ENCODE measurements at places on chromosomes 5 and 9.

- no peak for DNase-seq
Measured at GRCh38 chr5:132072528-132072927, 1.1 kb upstream of the CSF2 start.

GRCh38 chr9:136679431-136679941 lies 7.8 kb downstream of the AGPAT2 start:
- no peak for DNase-seq

- DNase-seq = no peak
Measured at GRCh38 chr5:140253985-140254384, 48.9 kb downstream of the PFDN1 start.

GRCh38 chr5:174708476-174709207 lies 15.7 kb upstream of the MSX2 start:
- DNase-seq = no peak

- no peak for DNase-seq
Measured at GRCh38 chr9:79824265-79824664, 252.5 kb downstream of the TLE4 start.

GRCh38 chr5:135186662-135187522 lies 152.9 kb upstream of the PITX1 start:
- DNase-seq = no peak

GRCh38 chr5:110354915-110355644 lies 371.4 kb downstream of the TMEM232 start:
- DNase-seq = peak; percentile 16

DNA sequence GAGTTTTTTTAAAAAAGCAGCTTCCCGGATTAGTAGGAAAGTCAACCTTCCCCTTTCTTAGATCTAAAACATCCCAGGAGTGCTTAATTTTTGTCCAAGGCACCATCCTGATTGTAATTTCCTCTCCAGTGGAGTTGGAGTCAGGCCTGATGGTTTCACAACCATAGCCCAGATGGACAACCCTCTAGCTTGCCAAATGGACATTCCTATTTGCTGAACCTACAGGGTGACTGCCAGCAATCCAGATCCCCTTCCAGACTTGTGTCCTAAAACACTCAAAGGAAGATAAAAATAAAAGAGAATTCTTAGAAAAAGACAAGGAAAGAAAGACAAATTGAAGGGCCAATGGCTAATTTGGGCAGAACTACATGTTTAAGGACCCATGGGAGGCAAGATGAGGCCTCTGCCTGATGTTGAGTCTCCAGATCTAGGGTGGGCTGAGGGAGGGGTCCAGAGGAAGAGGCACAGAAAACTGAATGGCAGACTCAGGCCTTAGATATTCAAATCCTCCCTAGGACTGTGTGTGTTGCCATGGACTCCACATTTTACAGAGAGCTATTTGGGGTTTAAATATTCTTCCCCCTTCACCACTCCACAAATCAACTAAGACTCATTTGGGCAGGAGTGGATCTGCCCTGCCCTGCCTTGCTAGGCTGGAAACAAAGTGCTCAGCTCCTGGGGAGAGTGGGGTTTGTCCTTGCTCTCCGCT lies 38.5 kb upstream of the SLC44A1 start:
- DNase-seq = no peak

DNA sequence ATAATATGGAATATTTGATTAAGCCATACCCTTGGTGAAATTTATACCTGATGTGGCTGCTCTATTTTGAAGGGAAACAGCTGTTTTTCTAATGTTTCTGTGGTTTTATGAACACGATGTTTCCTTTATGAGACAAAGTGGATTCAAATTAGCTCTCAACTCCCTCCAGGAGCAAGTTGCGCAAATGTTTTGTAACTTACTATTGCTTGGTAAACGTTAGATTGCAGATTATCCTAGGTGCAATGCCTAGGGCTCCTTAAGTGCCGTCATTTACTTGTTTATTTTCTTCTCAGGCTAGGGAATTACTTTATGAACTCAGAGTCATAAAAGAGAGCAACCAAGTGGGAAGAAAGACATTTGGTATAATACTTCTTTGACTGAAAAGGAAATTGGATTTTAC lies 763.1 kb downstream of the TAF11L14 start:
- DNase-seq = no peak

DNA sequence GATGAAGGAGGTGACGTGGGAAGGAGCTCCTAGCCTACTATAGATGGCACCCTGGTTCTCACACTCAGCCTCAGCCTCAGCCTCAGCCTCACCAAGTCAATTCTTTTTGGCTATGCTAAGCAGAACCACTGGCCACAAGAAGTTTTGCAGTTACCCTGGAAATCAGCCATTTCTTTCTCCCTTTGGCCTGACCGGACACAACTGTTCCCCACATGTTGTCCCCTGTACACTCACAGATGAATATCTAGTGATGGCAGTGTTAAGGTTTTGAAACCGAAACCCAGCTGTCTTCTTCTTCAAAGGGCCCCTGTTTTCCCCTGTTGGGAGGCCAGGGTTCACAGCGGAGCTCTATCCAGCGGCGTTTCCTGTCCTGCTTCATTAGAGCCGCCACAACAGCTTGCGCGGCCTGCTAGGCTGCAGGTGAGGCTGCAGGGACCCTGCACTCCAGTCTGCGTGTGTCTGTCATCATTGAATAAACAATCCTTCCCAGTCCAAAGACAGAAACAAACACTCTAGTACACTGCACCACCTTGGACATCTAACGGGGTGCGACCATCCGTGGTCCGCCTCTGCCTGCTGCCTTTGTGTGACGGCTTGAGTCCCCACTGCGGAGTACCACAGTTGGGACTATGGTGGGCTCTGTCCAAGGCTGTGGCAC lies 250.5 kb downstream of the DENND1A start:
- peak; percentile 63 for DNase-seq

- DNase-seq = no peak
Measured at GRCh38 chr9:6229619-6230018, 14.0 kb downstream of the IL33 start.

GRCh38 chr5:52560366-52560765 lies 227.3 kb upstream of the ITGA1 start:
- peak; percentile 44 for DNase-seq

DNA sequence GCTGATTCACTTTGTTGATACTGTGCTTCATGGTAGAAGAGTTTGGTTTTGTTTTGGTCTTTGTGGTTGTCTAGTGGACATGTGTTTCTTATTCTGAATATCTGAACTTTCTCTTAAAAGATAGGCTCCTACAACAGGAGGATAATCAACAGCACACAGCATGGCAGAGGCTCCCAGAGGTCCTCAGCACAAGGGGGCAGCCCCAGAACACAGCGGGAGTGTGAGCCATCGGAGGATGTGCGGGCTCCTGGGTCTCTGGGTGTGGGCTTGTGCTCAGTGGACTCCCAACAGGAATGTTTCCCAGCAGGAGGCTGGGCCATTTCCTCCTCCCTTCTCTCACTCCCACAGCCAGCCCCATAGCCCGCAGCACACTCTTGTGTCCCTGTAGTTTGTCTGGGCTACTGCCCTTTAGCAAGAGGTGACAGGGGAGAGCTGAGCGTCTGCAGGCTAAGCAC lies 164.3 kb upstream of the OTULINL start:
- peak; percentile 42 for DNase-seq

GRCh38 chr5:127812570-127812969 lies 109.4 kb downstream of the CCDC192 start:
- DNase-seq = no peak

DNA sequence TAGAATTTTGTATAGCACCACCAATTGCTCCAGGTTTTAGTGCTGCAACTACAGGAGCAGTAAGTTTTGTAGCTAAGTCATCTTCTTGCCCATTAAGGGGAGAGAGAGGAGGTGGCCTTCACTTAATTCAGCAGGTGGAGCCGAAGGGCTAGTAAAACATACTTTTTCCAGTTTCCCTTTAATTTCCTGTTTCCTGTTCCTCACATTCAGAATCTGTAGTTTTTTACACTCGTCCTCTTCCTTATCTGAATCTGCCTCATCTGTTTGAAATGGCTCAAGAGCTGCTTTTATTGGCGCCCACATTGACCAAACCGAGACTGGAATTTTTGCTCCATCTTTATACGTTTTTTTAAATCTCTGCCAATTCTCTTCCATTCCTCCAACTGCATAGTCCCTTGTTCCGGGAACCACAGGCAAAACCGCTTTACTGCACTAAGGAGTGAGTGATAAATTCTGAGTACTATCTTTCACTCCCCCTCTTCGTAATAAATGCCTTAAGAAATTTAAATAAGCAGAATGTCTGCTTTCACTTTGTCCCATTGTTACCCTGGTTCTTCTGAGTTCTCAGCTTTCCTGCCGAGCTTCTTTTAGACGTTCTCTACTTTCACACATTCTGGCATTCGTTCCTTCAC lies 133.9 kb downstream of the DROSHA start:
- no peak for DNase-seq

DNA sequence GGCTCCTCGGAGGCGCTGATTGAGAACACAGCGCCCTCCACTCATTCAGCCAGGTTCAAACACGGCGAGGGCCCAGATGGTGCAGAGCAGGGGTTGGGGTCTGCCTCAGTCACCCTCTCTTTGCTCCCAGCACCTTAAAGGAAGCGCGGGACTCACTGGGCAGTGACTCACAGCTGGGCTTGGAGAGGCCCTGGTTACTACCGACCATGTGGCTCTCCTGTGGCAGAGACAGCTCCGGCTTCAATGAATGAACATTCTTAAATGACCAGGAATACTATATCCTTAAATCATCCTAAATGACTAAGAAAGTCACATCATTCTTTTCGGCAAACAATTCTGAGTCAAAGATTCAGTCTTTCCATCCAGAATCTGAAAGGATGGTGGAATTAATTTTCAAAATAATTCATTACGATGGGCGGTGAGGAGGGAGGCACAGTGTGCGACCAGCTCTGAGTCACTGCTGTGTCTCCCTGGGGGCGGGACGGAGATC lies 1.6 kb upstream of the INPP5E start:
- no peak for DNase-seq

GRCh38 chr5:134749415-134749814 lies 9.2 kb upstream of the DDX46 start:
- no peak for DNase-seq

DNA sequence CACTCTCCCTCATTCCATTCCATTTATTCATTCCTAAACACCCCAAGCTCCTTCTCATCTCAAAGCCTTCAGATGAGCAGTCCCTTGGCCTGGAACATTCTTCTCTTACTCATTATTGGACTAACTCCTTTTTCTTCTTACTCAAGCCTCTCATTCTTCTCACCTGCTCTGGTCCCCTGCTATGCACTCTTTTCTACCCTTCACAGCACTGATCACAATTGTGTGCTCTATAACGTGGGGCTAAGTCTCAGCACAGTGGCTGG lies 212.4 kb downstream of the MAPKAP1 start:
- DNase-seq = no peak

GRCh38 chr5:109703166-109703565 lies 13.4 kb downstream of the MAN2A1 start:
- no peak for DNase-seq

GRCh38 chr5:149517461-149518122 lies 33.6 kb downstream of the CSNK1A1 start:
- DNase-seq = no peak

DNA sequence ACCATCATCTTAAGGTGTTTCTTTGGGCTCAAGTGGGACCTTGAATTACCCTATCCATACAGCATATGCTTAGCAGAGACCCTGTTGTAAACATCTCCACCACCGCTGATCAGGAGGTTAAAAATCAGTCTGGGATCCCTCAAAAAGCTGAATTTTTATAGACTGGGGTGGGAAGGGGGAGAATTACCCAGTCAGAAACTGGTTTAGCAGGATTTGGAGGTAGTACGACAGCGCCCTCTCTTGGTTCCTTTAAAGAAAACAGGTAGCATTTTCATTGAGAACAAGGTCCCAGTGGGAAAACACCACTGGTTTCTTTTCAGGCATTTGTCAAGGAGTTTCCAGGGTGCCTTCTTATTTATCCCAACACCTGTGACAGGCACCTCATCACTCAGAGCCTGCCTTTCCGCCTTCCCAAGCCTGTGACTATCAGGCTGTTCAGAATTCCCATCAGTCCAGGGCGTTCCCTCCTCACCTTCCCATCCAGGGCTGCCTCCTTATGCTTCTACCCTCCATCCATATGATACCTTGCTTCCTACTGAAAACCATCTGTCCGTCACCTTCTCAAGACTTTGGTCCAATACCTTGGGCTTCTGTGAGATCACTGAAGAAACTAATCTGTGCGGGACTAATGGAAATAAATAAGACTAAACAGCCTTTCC lies 203.8 kb upstream of the RAI14 start:
- DNase-seq = no peak

DNA sequence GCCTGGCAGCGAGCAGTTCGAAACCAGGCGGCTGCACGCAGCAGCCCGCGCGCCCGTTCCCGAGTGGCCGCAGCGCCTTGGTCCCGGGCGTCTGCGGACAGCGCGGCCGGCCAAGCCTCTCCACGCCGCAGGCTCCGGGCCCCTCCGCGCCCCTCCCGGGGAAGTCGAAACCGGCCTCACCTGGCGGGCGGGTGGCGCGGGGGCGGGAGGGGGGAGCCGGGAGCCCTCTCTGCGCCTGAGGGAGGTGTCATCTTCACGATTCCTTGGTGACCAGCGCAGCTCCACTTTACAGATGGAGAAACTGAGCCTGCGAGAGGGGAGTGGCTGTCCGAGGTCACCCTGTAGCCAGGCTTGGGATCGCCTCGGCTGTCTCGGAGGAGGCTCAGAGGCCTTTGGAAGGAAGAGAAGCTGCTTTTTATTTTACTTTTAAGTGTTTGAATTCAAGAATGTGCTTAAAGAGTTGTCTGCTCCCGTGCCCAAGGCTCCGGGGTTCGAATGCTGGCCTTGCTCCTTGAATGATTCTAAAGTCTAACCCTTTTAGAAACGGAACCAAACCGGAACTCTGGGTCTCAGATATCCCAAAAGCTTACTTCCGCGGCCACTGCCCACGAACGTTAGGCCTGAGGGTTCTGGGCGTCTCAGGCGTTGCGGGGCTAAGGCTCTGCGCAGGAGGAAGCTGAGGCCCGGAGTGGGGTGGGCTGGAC lies 662 bp downstream of the SUSD3 start:
- DNase-seq = no peak

DNA sequence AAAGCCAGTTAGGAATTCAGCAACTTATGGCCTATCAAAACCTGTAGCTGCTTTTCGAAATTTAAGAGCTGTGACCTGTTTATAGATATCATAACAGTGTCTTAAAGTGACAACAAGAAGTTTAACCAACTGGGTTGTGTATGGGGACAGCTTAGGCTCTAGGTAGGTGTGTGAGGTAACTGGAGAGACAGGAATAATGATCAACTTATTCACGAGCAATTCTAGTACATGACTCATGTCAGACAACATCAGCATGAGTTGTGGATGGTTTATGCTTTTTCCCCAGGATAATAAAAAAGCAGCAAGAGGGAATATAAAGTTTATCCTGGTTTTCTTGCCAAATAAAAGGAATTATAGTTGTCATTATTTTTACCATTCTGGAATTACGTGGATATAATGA lies 88.6 kb downstream of the GDNF start:
- no peak for DNase-seq

DNA sequence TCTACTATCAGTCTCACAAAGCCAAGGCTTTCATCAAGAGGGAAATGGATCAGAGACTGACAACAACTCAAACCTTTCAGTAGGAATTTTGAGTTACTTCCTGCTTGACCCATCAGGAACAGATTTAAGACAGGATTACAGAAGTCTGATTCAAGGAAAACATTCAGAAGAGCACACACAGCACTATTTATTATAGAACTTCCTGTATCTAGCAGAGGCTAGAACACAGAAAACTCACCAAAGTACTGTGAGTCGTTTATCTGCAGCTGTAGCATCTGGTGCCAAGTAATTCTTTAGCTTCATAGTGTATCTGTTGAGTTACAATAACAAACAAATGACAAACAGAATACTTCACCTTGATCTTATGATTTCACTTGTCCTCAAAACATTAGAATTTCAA lies 13.8 kb downstream of the LEAP2 start:
- DNase-seq = no peak
